ENCODE measurements at places on chromosomes 7 and 10.
A peak's percentile ranks its signal among the peaks of the same experiment; 100 is the strongest.

DNA sequence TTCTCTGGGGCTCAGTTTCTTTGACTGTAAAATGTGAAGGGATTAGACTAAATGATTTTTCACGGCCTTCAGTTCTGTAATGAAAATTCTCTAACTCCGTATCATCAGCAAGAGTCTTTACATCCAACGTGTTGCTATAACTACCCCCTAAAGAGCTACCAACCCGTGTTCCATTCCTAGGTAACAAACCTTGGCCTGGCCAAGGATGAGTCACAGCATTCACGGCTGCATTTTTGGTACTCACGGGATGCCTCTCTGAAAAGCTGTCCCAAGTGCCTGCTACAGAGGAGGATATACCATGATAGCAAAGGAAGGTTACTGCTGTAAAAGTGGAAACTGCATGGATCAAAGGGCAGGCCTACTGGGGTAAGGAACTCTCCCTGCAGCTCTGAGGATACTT is 5.9 kb downstream of the LRRC4 start:
- DNase-seq = no peak

GRCh38 chr10:34292194-34292565 is 522.9 kb downstream of the PARD3 start:
- DNase-seq = no peak

GRCh38 chr7:78435355-78435754 is 636.8 kb downstream of the PHTF2 start:
- no peak for DNase-seq

DNA sequence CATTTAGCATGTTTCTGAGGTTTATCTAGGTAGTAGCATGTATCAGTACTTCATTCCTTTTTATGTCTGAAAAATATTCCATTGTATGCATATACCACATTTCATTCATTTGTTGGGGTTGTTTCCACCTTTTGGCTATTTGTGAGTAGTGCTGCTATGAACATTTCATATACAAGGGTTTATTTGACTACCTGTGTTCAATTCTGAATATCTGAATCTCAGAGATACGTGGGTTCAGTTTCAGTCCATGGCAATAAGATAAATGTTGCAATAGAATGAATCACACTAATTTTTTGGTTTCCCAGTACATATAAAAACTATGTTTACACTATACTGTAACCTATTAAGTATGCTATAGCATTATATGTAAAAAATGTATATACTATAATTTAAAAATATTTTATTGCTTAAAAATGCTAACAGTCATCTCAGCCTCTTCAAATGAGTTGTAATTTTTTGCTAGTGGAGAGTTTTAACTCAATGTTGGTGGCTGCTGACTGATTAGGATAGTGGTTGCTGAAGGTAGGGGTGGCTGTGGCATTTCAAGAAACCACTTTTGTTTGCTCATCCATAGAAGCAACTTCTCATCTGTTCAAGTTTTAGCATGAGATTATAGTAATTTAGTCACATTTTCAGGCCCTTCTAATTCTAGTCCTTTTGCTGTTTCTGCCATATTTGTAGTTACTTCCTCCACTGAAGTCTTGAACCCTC is 13.9 kb downstream of the PLEKHA1 start:
- DNase-seq = no peak

DNA sequence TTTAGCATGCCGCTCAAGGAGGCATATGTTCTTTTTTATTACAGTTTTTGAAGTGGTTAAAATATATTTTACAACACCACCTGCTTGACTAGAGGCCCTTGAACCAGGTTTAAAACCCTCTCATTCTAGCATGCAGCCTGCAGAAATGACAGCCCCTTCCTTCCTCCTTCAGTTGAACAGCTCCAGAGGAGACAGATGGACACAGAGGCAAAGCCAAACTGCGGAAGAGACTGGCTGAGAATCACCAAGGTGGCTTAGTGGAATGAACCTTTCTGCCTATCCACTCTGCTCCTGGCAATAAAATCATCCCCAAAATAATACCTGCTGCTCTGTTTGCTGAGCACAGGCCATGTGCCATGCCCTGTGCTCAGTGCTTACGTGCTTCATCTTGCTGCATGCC is 23.9 kb upstream of the PLPP4 start:
- DNase-seq = no peak

DNA sequence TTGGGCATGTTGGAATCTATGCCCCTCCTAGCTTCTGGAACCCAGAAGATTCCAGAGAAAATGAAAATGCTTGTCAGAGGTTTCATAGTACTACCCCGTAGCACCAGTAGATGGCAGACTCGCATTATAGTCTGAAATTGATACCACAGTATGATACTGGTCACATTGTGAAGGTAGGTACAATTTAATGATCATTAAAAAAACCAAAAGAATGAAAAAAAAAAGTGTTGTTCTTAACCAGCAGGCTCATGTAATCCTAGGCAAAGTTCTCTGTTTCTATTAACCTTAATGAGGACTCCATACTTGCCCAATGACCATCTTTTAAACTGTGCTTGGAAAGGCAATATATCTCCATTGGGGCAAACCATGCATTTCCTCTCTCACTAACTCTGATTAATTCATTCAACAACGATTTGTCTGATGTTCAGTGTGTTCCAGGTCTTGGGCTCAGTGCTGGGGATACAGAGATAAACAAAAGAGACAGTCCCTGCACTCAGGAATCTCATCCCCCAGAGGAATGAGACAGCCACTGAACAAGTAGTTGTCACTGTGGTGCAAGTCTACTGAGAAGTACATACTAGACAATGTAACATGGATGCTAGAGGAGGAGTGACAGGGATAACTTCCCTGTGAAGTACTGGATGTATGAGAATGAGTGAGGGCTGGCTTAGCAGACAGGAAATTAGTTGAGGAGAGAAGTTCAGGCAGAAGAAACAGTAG is 223.5 kb upstream of the PHYHIPL start:
- DNase-seq = no peak

GRCh38 chr7:151775547-151776443 is 101.1 kb downstream of the PRKAG2 start:
- DNase-seq = no peak

GRCh38 chr7:8536431-8536830 is 103.0 kb downstream of the NXPH1 start:
- DNase-seq = no peak

DNA sequence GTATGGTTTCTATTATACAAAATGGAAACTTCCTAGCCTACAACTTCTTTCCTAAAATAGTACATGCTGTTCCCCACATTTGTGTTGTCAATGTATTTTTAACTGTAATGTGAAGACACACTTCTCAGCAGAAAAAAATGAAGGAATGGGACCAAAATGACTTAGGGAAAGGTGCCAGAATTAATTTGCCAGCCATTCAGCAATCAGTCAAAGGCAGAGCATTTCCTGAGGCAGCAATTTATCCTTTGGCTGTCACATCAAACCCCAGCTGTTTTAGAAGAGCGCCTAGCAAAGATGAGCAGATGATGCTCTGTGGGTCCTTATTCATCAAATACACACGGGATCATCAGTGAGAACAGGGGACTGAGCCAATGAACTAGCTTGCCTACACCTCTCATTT is 592.5 kb downstream of the KCNMA1 start:
- DNase-seq = no peak

GRCh38 chr10:126214679-126215078 is 173.6 kb downstream of the ADAM12 start:
- DNase-seq = no peak

- no peak for DNase-seq
These were observed 14.0 kb downstream of the AOAH start for GRCh38 chr7:36710186-36710791.

DNA sequence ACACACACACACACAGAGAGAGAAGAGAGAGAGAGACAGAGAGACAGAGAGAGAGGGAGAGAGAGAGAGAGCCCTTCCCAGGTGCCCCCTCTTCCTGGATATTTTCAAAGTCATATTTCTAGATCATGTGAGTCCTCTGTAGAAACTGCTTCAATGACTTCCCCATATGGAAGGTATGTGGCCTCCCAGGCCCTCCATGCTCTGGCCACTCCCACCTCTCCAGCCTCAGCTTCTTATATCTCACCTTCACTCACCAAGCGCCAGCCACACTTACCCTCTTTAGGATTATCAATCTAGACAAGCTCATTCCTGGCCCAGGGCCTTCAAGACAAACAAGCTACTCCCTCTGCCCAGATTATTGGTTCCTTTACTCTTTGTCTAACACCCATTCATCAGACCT is 259.7 kb downstream of the MTERF1 start:
- DNase-seq = no peak

DNA sequence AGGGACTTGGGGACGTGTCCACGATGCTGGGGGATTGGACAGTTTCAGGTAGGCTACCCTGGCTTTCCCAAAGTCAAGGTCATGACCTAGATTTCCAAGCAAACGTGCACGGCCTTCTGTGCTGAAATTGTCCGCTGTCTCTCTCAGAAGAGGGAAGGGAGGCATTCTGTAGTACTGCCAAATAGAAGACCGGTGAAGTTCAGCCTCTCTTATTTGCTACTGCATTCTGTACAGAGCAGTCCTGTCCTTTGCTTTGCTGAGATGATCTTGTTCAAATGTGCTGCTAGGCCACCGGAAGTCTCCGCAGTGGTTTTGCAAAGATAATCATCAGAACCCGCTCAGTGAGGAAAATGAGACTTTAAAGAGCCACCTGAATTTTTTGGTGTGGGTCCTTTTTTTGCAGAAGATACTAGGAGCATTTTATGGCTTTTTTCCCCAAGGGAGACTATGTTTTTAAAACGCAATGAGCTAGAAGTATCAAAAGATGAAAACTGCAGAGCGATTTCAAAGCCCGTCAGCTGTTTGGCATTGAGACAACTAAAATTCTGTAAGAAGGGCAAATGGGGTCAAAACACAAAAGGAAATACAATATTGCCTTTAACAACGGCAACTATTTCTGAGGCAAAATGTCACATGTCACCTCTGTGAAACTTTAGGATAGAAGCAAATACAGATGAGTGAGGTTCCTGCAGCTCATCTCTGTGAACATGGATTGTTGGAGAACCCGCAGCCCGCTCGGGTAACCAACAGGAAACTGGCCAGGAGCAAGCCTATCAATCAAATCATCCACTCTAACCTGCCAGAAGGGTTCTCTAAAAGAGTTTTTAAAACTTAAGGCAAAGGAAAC is 1.3 kb upstream of the NMT2 start:
- DNase-seq = peak; percentile 69

DNA sequence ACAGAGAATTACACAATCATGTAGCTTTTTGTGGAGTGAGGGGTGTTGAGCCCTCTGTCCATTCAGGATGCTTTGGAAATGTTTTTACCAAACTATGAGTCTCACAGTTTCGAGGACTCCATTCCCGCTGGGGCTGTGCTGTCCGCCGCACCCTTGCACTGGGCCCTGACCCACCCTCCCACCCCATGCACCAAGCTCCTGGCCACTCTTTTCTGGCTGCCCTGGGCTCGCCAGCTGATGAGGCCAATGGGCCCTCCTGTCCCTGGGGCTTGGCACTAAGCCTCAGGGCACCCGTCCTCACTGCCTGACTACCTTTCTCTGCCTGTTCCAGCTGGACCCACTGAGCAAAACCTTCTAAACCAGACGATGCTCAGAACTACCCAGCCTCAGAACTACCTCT is 332.1 kb downstream of the PTPRN2 start:
- DNase-seq = no peak

DNA sequence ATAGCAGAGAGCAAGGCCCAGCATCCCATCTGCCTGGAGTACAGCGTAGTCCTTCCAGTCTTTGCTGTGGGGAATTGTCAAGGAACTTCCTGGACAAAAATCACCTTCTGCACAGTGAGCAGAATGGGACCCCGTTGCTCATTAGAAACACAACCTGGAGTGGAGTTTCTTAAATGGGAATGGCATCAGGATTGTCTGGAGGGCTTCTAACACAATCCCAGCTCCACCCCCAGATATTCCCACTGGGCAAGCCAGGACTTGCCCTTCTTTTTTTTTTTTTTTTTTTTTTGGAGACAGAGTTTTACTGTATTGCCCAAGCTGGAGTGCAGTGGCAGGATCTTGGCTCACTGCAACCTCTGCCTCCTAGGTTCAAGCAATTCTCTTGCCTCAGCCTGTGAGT is 356.4 kb downstream of the GALNT17 start:
- no peak for DNase-seq

DNA sequence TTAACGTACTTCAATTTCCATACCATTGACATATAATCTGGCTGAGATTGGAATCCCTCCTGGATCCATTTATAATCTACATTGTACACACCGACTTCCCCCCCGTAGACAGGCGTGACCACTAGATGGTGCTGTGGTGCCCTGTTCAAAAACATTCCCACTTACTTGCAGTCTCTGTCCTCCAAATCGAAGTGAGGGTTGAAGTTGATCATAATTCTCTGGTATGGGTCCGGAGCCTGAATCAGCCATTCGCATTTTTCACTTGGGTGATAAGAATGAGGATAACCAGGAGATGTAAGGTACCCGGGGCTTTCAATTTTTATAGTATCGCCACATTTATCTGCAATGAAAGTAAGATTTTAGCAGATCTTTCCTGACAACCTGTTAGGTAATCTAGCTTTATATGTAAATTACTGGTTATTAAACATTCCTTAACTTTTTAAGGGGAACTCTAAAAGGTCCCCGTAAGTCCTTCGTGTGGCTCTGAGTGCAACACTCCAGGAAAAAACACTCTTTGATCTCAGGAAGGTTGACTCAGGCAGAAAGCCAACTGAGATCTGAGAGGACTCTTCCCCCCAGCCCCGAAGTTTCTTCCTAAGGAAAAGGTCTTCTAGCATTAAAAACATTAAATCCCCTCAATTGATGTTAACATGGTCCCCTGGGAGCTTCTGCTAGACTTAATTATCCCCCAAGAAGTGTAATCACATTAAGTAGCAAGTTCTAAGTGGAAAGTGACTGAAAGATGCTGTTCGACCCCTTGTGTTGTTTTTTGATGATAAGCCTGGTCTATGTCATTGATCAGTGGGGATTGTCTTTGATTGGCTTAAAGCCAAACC is 3.7 kb downstream of the NRP1 start:
- DNase-seq = peak; percentile 90

DNA sequence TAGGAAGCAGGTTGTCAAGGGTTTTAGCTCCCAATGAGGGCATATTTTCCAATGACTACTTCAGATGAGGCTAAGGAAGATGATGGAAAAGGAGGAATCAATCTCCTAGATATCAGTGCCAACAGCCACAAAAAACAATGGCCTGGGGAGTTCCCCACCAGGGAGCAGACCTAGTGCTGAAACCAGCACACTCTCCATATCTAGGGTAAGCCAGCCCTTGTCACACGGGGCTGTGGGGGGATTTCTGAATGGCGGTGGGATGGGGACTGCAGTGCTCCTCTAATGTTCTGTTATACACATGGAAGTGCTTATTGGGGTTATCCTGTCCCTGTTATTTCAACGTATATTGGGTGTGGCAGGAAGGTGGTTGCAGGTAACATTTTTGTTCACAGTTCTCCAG is 18.5 kb downstream of the EPC1 start:
- DNase-seq = no peak

DNA sequence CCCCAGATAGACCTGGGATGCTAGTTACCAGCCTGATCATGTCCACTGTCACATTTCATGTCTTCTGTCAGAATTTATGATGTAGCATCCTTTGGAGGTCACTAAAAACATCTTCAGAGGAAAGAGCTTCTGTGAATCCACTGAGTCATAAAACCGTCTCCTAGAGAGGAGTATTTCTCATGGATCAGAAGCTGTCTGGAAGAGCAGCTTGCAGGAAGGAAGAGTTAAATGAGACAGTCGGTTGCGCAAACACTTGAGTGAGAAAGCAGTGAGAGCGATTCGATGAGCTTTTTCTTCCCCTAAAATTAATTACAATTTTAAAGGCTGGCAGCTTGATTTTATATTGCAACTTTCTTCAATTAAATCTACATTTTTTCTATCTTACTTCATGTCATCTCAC is 47.2 kb upstream of the WDR11 start:
- no peak for DNase-seq
